Stimulated activated CD8-positive, alpha-beta memory T cell treated with anti-CD3 and anti-CD28 coated beads, Interleukin-2, amount 100 ng/mL, for 1 hour (primary cell): ENCODE measurements at places on chromosomes 7 and 10.

DNA sequence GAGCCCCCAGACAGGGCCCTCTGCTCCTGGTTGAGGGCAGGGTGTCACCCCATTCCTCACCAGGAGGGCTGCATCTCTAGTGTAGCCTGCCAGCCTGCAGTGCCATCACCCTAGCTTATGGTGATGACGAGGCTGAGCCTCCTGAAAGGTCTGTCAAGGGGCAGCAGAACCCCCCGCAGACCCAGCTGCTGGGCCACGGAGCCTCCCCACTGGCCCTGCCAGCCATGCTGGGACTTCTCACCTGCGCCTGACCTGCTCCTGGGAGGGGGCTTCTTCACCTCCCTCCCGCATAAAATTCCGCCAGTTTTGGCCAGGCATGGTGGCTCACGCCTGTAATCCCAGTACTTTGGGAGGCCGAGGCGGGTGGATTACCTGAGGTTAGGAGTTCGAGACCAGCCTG, 40.4 kb upstream of the RASGEF1A start:
- DNase-seq = no peak

- no peak for DNase-seq
Observed at GRCh38 chr10:43045631-43046287, 31.1 kb upstream of the RET start.

- DNase-seq = no peak
Observed at GRCh38 chr7:23357190-23358093, 58.3 kb downstream of the MALSU1 start.

- no peak for DNase-seq
Observed at GRCh38 chr10:133125901-133126300, 34.1 kb upstream of the KNDC1 start.

GRCh38 chr10:24722676-24723385, 856 bp downstream of the ARHGAP21 start:
- no peak for DNase-seq

DNA sequence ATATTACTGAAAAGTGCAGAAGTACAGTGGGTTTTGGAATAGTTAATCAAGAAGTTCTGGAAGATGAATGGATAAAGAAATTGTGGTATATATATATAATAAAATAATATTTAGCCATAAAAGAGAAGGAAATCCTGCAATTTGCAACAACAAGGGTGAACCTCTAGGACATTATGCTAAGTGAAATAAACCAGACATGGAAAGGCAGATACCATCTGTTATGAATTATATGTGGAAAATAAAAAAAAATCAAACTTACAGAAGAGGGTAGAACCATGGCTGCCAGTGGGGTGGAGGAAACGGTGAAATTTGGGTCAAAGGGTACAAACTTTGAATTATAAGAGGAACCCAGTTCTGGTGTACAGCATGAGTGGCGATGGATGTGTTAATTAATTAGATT, 162.6 kb downstream of the BICC1 start:
- no peak for DNase-seq

- DNase-seq = no peak
Observed at GRCh38 chr7:24740871-24741270, 16.4 kb downstream of the GSDME start.

GRCh38 chr7:151238924-151239836, 6.9 kb downstream of the CHPF2 start:
- no peak for DNase-seq

DNA sequence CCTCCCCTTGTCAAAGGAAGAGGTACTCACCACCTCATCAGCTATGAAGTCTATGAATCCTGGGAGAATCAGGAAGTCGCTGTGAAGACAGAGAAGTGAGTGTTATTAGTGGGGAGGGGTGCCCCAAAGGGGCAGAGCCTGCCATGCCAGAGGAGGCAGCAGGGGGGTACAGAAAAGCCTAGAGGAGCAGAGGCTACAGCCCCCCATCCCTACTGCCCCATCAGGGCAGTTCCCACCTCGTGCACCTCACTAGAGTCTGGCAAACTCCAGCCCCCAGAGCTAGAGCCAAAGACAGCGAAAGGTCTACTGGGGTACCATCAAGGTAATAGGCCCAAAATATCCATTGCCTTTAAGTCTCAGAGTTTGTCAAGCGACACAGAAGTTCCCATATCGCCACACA, 6.1 kb downstream of the IMPDH1 start:
- no peak for DNase-seq
